ENCODE measurements at places on chromosomes 13 and 19. TPM values are rescaled to one million over a fixed set of nuclear protein-coding genes. Genes with fewer than 3 reads are reported as not detected.

Gene LILRB4
- not detected for total RNA-seq

Gene LGALS7B
- 2.4 TPM for total RNA-seq

Gene GSX1
- not detected for total RNA-seq

Gene TSHZ3
- 0.05 TPM for total RNA-seq

Gene C19orf47
- 18.0 TPM for total RNA-seq

Gene CEACAM8
- not detected for total RNA-seq

Gene CLEC4M
- not detected for total RNA-seq

Gene SPACA4
- total RNA-seq: not detected

Gene OR7A10
- total RNA-seq: not detected

Gene ERICH4
- not detected for total RNA-seq

Gene EDNRB
- total RNA-seq: 0.22 TPM

Gene TRAPPC5
- total RNA-seq: 101 TPM

Gene SLC6A16
- total RNA-seq: 5.0 TPM

Gene C1QTNF9B
- total RNA-seq: not detected

- DNase-seq: no peak
Observed at GRCh38 chr13:113897966-113898365, 34.1 kb upstream of the GAS6 start.

DNA sequence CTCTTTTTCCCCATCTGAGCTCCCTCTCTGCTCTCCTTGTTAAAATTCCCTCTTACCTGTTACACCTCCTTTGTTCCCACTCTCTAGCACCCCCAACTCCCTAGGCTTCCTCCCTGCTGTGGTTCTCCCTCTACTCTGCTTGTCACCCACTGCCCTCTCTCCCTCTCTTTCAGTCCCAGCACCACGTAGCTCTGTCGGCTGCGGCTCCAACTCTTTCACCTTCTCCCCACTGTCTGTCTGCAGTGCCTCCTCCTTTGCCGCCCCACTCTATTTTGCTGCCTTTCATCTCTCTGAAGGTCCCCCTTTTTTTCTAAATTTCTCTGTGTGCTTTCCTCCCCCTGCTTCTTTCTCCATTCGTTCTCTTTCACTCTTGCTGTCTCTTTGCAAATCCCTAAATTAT, 1.1 kb downstream of the ZNF836 start:
- no peak for DNase-seq

- no peak for DNase-seq
Observed at GRCh38 chr19:9871626-9872338, 36.7 kb downstream of the PIN1 start.

- no peak for DNase-seq
Observed at GRCh38 chr13:90773681-90774080, 573.8 kb upstream of the MIR17HG start.

- DNase-seq: peak; percentile 92
Observed at GRCh38 chr19:33040994-33041827, 23.5 kb downstream of the RHPN2 start.

DNA sequence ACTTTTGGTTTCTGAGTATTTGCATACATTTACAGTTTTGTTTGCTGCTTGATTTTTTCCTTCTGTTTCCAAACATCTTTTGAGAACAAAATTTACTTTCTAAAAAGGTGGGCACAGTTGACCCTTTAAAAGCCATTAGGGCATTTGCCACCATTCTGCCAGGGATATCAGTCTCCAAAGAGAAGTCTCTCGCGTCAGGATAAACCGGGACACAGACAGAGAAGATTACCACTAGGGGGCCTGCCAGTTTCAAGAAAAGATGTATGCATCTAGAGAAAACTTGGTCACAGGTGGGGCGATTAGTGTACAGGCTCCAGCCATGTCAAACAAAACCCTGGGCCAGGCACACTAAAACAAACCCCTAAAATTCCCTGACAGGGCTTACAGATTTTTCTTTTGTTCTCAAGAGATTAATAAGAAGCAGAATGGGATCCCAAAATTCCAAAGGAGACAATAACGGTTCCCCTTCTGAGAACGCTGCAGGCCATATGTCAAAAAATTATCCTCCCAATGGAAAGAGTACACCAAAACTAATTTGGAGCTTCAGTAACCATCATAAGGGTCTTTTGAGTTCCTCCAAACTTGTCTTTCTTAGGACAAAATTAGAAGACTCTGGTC, 10.7 kb upstream of the PABPC3 start:
- DNase-seq: peak; percentile 36

DNA sequence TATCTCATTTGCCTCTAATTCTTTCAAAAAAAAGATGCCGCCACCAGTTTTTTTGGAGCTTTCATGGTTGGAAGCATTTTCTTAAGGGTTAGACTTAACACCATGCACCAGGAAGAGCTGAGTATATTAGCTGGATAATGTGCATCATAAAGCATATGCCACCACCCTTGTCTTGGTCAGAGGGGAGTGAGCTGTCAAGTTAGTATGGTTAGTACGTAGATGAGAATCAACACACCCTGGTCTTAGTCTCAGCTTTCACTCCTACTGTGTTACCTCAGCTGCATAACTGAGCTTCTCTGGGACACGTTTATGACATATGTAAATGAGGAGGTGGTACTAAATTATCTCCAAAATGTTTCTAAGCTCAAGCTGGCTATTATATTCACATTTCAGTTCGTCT, 415.6 kb downstream of the DCT start:
- no peak for DNase-seq

GRCh38 chr19:19563348-19563848, 25.3 kb downstream of the CILP2 start:
- no peak for DNase-seq

- DNase-seq: no peak
Observed at GRCh38 chr13:95745289-95745688, 68.3 kb downstream of the DNAJC3 start.

GRCh38 chr19:46133101-46133627, 8.7 kb upstream of the IGFL3 start:
- peak; percentile 73 for DNase-seq

- DNase-seq: no peak
Observed at GRCh38 chr13:42745655-42746054, 35.7 kb upstream of the FAM216B start.

DNA sequence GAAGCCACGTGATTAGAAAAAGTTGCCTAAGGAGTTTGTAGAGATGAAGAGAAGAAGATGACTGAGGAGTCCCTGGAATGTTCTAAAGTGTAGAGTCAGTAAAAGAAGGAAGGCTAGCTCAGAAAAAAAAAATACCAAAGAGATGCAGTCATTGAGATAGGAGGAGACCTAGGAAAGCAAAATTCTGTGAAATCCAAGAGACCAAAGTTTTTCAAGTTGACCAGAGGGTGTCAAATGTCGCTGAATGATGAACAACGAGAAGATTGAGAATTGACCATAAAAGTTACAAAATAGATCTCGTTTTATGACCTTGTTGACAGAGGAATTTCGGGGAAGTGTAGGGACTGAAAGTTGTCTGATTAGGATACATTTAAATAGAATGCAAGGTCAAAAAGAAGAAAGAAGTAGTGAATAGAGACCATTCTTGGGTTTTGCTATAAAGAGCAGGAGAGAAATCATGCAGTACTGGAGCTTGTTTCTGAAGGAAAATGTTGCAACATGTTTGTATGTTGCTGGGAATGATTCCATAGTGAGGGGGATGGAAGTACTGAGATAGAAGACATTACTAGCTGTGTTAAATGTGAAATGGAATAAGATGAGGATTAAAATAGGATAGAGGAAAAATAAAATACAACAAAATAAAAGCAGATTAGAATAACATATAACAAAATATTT, 30.2 kb upstream of the HTR2A start:
- DNase-seq: no peak

DNA sequence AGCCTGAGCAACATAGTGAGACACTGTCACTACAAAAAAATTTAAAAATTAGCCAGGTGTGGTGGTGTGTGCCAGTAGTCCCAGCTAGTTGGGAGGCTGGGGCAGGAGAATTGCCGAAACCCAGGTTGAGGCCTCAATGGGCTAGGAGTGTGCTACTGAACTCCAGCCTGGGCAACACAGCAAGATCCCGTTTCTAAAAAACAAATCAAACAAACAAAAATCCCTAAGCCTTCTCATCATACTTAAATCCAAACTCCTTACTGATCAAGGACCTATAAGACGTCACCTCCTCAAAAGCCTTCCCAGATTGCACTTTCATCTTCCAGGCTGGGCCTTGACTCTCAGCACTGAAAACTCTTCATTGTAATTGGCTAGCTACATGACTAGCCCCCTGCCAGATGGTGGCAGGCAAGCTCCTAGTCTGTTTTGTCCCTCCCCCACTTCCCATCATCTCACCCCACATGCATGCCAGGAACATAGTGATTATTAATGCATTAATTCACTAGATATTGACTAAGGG, 17.5 kb upstream of the NANOS3 start:
- DNase-seq: no peak

GRCh38 chr19:2424686-2425621, 2.4 kb downstream of the TIMM13 start:
- DNase-seq: no peak

GRCh38 chr13:94617389-94618000, 15.8 kb downstream of the GPR180 start:
- no peak for DNase-seq

- no peak for DNase-seq
Observed at GRCh38 chr13:111906816-111907215, 160.1 kb upstream of the SOX1 start.

GRCh38 chr19:55333870-55334269, 5.8 kb upstream of the KMT5C start:
- no peak for DNase-seq

DNA sequence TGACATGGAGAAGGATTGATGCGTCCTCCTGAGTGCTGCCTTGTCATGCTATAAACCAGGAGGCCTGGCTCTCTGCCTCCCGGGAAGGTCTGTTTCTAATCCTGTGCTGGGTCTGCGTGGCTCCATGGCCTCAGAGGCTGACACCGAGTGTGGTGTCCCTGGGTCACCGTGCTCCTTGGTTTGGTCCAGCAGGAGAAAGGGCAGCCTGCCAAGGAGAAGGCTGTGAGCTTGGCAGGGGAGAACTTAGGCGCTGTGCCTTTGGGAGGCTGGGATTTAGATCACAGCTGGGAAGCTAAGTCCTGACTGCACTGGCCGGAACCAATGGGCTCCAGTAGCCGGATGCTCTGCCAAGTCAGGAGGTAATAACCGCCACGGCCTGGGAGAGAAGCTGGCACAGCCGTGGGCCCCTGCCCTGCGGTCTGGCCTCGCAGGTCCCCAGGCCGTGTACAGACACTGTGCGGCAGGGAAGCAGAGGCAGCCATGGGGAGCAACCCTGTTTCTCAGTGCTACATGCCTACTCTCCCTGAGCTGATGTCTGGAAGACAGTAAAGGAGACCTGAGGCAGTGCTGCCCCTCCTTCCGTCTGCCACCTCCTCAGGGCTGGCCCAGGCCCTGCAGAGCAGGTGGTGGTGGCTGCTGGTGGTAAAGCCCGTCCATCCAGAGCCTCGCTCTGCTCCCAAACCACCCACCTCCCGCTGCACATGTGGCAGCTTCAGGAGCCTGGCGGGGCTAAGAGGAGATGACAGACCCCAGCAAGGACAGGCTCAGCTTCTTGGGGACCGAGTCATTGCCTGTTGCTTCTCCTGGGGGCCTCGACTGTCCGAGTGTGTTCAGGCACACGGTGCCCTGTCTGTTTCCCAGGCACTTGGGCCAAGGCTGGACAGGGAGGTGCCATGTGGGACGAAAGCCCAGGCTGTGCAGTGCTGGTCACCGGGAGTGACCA, 44.9 kb downstream of the C13orf46 start:
- DNase-seq: no peak

DNA sequence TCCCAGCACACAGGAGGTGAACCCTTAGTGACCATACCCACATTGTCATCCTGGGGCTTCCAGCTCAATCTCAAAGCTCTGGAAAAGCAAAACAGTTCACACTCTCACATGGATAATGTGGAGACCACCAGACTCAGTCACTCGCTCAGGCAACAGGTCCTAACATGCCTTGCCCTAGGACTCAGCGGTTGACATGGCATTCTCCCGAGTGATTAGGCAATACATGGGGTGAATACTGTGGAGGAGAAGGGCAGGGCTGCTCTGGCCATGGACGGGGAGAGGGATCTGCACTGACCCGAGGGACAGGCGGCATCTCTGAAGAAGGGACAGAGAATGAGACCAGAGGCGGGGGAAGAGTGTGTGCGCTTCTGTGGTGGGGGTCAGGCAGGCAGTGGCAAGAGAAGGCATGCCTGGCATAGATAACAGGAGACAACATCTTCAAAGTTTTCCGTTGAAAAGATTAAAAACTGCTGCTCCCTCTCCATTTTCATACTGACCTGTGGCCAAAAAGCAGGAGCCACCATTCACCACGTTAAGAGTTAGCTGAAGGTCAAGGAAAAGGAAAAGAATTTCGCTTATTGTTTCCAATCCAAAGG, 44.5 kb upstream of the EPHX3 start:
- no peak for DNase-seq

DNA sequence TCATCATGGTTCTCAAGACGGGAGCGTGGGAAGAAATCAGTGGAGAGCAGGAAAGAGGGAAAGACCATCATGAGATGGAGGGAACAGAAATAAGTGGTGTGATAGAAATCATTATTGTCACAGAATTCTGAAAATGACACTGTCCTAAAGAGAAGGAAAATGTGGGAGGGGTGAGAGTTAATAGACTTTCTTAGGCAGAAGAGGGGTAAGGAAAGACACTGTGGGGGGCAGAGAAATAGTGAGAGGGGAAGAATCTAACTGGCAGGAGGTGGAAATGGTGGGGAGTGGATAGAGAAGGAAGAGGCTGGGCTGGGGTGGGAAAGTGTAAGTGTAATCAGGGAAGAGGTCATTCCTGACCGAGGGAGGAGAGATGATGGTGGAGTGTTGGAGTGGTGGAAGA, 3.2 kb downstream of the PINLYP start:
- DNase-seq: no peak

GRCh38 chr13:107712145-107712860, 503.0 kb downstream of the LIG4 start:
- no peak for DNase-seq

DNA sequence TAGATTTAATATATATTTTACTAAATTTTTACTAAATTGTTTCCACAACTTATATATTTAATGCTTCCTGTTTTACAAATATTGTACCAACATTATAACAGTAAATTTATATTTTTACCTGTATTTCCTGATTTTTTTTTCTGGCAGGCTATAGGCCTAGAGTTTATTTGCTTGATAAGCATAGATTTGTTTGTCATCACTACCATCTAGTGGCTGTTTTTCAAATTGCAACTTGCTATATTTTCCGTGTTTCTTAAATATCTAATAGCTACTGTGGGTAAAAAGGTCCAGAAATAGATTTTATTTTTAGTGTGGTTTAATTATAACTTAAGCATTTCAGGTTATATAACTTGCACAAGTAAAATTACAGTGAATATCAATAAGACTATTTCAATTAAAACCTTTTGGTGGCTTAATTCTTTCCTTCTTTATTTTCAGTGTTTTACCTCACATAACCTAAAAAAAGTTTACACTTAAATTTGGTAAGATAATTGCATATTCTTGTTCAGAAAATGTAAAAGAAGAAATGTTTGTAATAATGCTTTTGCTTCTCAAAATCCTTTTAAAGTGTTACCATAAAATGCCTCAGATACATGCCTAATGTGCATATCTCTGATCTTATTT, 60.6 kb downstream of the NDFIP2 start:
- peak; percentile 56 for DNase-seq

- DNase-seq: no peak
Observed at GRCh38 chr13:91346850-91347201, 661 bp upstream of the MIR17HG start.

GRCh38 chr13:53545340-53545941, 516.8 kb downstream of the OLFM4 start:
- DNase-seq: no peak

- no peak for DNase-seq
Observed at GRCh38 chr19:28329429-28329828, 883.5 kb downstream of the UQCRFS1 start.

Data from HCT116 (cell line).